ENCODE measurements at places on chromosomes 5 and 9.

DNA sequence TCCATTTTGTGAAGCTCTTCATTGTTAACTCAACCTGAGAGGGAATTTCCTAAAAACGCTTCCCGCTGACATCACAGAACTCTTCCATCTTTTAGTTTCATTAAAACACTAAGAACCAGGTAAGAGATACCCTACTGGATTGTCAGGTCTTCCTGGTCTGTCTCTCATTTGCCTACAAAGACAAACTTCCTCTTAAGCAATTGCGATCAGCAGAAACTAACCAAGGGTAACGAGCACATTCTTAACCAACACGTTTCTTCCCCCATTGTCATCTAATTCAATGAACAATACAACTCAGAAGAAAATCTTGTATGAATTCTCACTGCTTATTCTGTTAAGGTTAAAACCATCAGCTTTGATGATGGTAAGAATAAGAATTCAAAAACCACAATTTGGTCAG, 6.6 kb downstream of the FBXW11 start:
- no peak for DNase-seq

GRCh38 chr5:96957254-96958049, 21.6 kb downstream of the LNPEP start:
- no peak for DNase-seq

GRCh38 chr5:79235261-79235633, 684 bp upstream of the JMY start:
- DNase-seq, result peak; percentile 86

DNA sequence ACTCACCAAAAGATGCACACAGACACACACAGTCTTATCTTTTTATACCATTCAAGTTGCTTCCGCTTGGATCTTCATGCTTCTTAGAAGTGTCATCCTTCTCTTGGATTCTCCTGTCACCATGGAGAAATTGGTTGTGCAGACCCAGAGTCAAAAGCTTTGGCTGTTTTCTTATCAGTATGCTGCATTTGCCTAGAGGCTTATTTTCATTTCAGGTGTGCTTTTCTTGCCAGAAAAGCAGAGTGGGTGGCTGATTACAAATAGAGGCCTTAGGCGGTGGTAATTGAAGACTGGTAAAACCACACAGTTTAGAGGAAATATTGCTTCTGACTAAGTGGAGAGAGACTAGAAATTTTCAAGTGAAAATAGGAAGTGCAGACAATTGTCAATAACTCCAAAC, 70.2 kb upstream of the TLE4 start:
- no peak for DNase-seq

DNA sequence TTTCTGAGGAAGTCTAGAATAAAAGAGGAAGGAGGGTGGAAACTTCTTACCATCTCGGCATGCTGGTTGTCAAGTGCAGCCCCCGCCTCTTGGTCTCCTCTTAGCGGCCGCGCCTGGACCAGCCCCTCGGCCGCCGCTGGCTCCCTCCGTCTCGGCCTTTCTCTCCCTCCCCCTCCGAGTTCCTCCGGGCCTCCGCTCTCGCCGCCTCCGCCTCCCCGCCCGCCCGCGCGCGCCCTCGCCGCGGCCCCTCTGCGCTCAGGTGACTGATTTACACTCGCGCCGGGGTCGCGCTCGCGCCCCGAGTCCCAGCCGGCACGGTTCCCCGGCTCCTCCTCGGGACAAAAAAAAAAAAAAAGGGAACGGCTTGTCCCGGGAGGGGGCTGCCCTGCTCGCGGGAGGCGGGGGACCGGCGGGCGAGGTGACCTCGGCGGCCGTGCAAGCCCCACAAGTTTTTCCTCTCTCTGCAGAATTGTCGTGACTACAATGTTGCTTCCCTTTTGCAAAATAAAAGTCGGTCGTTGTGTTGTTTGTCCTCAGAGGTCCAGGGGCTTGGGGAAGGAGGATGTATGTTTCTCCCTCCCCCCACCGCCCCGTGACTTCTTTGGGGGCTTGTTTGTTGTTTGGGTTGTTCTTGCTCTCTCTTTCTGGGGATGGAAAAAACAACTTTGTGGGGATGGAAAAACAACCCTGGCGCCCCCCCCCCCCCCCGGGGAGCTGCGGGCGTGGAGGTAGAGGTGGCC, at the start of gene BNC2:
BNC2 (minus strand) TSS at position 75 of the 740 bp plus-strand sequence; CDS start at position 53, 22 bp downstream.
- DNase-seq, result no peak

- no peak for DNase-seq
Observed at GRCh38 chr9:131410044-131410491, 16.2 kb downstream of the PRRC2B start.

DNA sequence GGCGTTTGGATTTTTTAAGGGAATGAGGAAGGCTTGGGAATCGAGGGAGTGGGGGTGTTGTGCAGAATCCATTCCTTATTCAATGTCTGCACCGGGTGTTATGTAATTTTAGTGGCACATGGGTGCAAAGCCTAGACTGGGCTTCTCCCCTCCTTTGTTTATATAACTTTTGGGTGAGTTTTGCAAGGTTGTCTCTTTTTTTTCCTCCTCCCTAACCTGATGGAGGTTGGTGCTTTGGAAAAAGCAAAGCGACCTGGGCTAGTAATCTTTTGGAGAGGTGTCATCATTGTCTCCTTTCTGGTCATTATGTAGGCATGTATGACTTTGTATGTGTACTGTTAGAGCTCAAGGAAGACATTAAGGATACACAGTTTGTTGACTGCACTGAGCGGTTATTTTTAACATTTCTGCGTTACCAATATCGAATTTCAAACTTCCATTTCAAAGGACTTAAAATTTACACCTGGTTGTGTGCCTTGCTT, 3.1 kb downstream of the SMARCA2 start:
- DNase-seq, result peak; percentile 25

DNA sequence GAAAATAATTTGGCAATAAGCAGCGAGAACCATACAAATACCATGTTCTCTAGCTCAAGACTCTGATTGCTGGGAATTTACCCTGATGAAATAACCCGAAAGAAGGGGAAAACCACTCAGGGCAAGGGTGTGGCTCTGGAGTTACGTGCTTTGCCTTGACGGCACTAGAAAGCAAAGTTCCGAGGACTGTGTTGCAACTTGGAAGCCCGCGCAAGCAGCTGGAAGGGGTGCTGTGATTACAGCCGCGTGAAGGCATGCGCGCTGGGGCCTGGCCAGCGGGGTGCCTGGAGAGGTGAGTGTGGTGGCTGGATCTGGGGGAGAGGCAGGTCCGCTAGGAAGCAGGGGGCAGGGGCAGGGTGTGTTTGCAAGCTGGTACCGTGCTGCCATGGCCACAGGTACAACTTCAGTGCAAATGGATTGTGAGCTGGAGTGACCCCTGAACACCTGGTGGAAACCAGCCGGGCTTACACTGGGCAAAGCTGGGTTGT, 52.6 kb upstream of the CNOT6 start:
- DNase-seq, result peak; percentile 50

DNA sequence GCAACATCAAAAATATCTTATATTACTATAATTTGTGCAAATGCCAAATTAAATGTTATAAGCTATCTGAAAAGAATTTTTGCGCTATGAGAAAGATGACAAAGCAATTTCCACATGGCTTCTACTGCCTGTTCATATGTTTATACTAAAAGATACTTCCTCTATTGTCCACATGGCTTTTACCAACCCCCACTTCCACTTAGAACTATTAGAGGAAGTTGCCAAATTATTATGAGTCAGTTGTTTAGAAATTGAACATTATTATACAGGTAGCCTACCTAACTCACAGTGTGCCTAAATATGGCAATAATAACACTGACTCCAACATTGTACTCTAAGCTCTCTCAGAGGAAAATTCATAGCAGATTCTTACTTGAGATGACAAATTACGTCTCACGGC, 37.6 kb upstream of the SLC27A6 start:
- no peak for DNase-seq
